ENCODE measurements at places on chromosomes 2 and 18.

DNA sequence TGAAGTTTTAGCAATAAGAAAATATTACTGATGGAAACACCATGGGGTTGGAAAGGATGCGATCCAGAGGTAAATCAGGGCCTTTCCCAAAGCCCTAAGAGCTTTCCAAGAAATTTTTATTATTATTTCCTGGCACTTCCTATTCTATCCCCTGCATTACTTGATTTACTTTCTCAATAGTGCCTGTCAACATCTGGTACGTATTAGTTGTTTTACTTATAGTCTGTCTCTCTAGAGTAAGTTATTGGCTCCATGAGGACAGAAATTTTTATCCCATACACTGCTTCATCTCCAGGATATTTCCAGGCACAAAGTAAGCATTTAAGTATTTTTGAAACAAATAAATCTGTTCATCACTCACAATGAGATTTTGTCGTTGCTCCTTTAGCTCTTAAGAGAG lies 18.1 kb downstream of the PPP4R1 start:
- DNase-seq, result no peak

DNA sequence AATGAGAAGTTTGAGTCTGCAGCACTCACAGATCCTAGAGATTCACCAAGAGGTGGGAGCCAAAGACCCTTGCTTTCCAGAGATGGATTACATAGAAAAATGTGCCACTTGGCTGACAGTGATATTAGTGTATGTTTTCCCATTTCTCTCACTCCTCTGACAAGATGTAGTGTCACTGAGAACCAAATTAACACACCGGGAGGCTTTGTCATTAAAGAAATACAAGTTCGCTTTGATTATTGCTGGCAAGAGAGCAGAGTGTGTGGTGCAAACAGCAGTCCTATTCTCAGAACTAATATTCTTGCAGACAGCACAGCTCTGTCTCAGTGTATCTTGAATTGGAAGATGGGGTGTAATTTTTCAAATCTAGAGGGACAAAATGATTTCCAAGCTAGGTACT lies 171.6 kb upstream of the SETBP1 start:
- DNase-seq, result no peak

- no peak for DNase-seq
These were observed 67.2 kb downstream of the COLEC12 start for GRCh38 chr18:433298-433697.

DNA sequence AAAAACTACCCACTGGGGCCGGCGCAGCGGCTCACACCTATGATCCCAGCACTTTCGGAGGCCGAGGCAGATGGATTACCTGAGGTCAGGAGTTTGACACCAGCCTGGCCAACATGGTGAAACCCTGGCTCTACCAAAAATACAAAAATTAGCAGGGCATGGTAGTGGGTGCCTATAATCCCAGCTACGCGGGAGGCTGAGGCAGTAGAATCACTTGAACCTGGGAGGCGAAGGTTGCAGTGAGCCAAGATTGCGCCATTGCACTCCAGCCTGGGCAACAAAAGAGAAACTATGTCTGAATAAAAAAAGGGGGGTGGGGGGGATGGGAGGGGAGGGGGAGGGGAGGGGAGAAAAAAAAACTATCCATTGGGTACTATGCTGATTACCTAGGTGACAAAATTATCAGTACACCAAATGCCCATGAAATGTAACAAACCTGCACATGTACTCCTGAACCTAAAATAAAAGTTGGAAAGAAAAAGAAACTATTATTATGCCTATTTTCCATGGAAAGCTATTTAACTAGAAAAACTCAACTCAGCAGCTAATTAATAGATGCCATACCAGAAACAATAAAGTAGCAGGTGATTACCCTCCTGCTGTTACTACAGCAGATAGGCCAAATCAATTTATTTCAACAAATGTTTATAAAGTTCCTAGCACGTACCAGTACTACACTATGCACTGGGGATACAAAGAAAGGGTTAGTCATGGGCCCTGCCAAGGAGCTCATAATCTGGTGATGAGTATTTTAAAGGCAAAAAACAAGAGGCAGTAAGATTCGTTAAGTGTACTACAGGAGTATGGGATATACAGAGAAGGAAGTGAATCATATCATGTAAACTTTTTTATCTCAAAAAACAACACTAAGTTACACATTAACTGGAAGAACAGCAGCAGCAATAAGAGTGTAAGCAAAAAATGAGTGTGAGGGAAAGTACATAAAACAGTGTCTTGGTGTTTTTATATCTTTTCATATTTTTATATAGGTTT lies 112.8 kb upstream of the SLC39A10 start:
- DNase-seq, result no peak

DNA sequence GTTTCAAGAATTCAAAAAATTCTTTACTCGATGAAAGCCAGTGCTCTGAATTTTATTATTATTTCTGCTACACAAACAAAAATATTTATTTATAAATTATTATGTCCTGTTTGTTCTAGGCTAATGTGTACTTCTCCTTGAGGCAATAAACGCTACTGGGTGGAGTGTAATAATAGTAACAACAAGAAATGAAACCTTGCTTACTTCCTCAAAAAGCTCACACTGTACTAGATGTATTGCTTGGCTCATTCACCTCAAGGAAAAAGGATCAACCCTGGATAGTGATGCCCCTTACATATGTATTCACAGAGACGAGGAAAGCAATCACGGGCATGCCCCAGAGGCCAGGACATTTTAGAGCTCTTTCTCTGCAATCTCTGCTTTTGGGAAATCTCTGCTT lies 685.6 kb upstream of the NXPH2 start:
- DNase-seq, result no peak

DNA sequence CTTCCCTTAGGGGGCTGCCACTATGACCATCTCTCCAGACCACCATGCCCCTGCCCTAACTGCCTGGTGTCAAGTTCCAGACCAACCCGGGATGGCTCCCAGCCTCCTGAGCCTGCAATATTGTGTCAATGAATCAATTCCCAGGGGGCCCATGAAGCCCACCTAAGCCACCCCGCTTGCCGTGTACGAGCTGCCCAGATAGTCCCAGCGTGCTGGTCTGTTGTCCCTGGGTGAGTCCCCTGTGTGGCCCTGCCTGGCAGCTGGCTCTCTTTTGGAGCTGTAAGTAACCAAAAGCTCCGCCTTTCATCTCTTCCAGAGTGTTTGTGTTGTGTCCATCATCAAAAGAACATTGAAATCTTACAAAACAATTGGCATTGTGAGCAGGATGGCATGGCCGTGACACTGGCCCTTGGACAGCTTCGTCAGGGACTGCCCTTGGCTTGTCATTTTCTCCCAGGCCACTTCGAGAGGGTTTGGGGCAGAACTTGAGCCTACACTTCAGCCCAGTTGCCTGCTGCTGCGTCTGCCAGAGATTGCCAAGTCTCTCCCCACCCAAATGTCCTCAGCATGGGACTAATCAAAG lies 11.3 kb upstream of the MAL start:
- DNase-seq, result no peak

GRCh38 chr2:31525876-31526275 lies 54.9 kb downstream of the SRD5A2 start:
- no peak for DNase-seq

GRCh38 chr2:201366146-201366545 lies 9.0 kb upstream of the FLACC1 start:
- no peak for DNase-seq

DNA sequence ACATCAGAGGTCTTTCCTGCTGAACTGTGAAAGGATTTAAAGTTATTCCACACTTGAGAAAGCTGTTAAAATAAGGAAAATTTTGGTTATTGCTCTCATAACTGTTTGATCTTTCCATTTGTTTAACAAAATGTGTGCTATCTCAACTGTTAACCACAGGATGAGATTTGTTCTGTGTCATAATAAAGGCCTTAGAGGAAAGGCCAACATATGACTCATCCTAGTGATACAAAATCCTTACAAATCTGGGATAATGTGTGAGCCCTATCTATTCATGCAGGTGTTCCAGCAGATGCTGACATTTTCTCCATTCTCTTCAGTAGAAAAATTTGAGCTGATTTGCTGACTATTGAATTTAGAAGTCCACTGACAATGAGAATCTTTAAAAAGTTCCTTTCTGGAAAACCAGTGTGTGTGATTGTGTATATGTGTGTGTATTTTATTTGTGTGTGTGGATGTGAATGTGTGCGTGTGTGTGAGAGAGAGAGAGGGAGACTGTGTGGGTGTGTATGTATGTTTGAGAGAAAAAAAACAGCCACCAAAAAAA lies 1111.9 kb upstream of the GYPC start:
- no peak for DNase-seq

GRCh38 chr2:181165199-181165868 lies 184.9 kb downstream of the UBE2E3 start:
- DNase-seq, result no peak

- no peak for DNase-seq
These were observed 47.3 kb upstream of the MRPL33 start for GRCh38 chr2:27724191-27724590.

DNA sequence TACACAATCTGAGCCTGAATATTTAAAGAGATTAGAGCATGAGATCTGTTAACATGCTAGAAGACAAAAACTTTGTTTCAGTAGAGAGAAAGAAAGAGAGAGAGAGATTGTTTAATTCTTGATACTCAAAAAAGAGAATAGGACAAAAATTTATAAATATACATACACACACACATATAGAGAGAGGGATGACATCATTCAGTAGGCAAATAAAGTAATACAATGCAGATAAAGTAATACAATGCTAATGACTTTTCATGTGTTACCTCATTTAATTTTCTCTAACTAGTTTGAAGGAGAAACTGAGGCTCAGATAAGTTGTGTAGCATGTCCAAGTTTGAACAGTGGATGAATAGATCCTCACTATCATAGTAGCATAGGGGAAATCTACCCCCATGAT lies 286.4 kb downstream of the CMPK2 start:
- no peak for DNase-seq

DNA sequence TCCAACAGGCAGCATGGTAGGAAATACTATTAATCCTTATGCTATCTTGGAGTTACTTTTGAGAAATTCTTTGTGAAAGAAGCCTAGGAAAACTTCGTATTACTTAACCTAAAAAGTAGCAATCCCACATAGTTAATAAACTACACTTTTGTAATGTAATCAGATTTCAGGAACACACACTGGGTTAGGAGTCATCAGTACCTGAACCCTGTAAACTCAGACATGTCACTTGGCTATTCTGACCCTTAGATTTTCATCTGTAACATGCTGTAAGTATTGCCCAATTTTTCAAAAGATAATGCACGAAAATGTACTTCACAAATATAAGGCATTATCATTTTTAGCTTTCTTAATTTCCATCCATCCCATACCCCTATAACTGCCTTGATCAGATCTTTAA lies 39.0 kb downstream of the KIDINS220 start:
- DNase-seq, result no peak

DNA sequence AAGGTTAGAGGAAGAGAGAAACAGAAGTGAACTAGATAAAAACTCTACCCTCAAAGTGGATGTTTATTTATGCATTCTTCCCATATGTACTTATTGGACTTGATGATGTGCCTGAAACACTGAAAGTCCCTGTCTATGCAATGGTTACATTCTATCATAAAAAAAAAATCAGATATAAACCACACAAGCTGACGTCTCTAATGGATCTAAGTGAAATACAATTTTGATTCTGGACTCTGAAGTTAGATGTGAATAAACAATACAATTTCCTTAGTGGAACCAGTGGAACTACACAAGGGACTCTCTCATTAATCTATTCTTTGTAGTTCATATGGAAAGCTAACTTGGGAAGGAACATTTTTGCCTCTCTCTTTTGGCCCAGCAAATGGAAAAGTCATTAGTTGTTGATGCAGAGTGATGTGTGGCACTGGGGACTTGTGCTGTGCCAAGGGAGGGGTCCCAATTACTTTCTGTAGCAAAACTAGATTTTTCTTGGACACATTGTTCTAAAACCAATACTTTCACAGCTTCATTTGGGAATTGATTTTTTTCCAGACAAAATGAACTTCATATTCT lies 376.8 kb downstream of the TRIB2 start:
- no peak for DNase-seq

- no peak for DNase-seq
These were observed 59.1 kb upstream of the PSME4 start for GRCh38 chr2:54029721-54030395.

DNA sequence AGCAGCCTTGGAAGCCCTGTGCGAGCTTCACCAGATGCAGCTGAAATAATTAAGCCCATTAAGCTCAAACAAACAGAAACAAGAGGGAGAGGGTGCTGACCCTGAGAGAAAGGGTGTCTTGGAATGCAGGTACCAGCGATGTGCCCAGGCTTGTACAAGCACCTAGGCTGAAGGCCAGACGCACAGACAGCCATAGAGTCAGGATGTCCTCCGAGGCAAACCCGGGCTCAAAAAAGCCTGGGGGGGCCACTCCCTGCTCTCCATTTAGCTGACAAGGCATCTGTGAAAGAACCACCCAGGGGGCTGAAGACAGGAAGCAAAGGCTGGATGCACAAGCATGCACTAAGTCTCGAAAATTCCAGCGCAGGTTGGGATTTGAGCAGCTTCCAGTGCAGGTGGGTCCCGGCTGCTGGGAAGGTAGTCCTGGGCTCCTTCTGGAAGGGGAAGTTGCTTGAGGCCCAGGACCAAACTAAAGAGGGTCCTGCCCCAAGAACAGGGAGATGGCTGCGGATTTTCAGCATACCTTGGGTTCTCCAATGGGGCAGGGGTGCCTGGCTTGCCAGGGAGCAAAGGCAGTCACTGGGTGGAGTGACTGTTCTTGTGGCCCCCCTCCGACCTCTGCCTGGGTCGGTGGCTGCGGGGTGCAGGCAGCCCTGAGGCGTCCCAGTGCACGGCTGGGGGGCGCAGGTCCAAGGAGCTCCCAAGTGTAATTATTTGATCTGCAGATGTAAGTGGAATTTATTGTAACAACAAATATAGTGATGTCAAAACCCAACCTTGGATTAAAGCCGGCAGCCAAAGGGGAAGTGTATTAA lies 5.9 kb downstream of the GBX2 start:
- no peak for DNase-seq

DNA sequence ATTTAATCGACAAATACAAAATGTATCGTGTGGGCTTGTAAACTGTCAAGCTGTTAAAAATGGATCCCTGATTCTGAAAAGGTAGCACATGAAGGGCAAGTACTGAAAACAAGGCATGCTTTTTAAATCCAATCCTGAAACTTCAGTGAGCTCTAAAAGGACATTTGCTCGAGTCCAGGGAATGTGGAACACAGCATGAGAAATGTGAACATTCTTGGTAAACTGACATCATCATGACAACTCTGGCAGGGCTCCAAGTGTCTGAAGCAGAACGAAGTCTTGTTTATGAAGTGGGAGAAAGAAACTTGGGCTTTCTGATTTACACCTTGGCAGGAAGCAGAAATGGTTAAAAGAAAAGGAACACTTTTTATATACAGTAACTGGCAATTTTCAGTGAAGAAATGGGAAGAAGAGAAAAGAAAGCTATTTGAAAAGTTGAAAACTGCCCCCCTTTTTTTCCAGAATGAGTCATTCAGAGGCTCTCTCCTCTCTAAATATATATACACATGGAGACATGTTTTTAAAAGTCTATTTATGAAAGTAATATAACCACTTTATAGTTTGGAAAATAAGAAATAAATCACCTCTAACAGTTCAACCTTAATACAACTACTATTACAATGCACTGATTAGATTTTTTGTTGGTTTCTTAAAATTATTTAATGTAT lies 120.8 kb downstream of the GAREM1 start:
- DNase-seq, result no peak
